ENCODE measurements at places on chromosomes 7 and 10.
A peak's percentile ranks its signal among the peaks of the same experiment; 100 is the strongest.

DNA sequence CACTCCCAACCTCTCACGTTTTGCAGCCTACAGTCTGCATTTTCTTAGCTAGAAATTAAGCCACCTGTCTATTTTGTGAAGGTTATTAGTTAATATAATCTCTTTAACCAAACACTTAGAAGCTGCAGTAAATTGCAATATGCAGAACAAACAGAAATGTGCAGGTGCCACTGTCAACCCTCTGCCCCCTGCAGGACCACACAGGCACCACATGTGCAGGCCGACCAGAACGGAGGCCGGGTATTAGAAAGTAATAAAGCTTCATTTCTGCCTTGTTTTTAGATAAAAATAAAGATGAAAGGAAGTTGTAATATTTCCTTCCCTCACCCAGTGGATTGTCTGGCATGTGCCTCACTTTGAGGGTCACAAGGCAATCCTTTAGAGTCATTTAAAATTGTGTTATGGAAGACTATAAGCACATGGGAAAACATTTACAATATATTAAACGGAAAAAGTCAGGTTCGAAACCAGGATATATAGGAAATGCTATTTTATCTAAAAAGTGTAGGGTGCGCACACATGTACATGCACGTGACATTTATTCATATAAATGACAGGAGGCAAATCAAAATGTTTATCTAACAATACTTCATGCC, 158.2 kb downstream of the ARHGAP12 start:
- peak; percentile 70 for DNase-seq

DNA sequence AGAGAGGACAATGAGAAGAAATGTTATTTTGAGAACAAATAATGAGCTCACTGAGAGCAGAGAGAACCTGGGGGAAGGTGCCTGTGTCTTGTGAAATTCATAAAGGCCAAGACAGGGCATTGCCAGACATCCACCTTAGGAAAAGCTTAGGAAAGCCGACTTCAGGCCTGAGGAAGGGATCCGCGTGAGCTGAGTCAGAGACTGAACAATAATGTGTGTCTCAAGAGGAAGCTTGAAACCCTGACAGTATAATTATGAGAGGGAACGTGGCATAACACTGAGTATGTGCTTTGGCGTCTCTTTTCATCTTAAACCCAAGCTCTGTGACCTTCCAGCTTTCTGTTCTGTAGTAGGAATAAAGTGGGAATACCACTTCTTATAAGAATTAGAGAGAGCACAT, 307.2 kb downstream of the ACTR3B start:
- no peak for DNase-seq

DNA sequence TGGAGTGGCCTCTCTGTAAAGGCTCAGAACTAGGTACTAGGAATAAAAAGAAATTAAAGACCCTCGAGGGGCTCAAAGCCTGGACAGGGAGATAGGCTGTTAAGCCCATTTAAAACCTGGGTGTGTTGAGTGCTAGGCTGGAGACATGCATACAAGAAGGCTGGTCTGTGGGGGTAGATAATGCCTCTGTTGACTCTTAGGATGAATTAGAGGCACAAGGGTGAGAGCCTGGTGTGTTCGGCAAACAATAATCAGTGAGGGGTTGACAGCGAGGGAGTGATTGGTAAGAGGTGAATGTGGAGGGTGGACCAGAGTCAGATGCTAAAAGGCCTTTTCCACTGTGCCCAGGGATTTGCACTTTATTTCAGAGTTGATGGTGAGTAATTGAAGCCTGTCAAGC, 12.7 kb downstream of the GSTO2 start:
- DNase-seq, result no peak

DNA sequence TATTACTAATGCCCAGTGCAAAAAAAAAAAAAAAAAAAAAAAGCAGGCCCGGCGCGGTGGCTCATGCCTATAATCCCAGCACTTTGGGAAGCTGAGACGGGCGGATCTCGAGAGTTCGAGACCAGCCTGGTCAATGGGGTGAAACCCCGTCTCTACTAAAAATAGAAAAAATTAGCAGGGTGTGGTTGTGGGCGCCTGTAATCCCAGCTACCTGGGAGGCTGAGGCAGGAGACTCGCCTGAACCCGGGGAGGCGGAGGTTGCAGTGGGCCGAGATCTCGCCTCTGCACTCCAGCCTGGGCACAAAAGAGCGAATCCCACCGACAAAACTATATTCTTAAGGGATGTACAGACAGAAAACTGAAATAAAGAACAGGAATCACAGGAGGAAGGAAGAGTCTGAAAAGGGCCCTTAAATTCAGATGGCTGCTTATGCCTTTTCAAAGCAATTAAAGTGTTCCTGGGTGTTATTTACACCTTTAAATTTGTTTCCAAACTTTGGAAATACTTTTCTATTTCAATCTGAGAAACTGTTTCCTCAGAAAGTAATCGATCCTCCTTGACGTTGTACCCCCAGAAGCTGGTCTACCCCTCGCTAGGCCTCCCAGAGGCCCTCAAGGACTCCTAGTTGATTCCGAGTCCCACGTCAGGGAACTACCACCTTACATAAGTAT, 2.0 kb upstream of the KMT2E start:
- peak; percentile 13 for DNase-seq

DNA sequence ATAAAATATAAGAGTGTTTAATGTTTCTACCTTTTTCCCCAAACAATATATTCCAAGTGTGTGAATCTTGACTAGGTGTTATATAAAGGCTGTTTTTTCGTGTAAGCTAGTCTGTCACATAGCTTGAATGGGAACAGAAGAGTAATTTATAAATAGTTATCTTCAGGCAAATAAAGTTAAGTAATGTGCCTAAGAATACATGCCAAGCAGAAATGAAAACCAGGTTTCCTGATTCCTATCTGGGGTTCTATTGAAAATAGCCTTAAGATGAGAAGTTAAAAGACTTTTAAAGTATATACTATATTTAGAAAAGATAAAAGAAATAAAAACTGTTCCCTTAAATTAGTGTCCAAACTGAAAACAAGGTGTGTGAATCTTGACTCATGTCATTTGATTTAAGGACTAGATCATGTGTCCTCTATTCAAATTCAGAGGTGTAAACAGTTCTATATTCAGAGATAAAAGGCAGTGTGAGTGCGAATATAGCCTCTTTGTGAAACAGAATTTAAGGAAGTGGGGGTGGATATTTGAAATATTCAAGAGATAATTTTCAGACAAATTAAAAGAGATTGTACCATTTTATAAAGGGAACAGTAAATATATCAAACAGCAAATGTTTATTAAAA, 247.5 kb downstream of the THSD7A start:
- no peak for DNase-seq

- no peak for DNase-seq
Measured at GRCh38 chr10:69160809-69161241, 19.2 kb upstream of the SUPV3L1 start.

GRCh38 chr10:30172091-30172490, 112.7 kb upstream of the JCAD start:
- no peak for DNase-seq

DNA sequence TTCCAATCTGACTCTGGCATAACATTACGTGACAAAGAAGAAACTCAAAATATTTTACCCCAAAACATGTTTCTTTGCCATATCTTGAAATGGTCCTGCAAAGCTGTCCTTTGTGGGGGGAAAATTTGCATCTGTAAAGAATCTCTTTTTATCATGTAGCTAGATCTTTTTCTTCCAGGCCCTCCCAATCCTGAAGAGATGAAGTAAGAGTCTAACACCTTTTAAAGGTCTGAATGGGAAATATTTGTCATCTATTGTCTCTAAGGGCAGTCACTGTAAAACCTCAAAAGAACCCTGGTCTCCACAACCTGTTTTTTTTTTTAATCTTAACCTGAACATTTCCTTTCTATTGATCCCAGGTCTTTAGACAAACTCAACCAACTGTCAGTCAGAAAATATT, 8.6 kb downstream of the OR2AE1 start:
- no peak for DNase-seq

DNA sequence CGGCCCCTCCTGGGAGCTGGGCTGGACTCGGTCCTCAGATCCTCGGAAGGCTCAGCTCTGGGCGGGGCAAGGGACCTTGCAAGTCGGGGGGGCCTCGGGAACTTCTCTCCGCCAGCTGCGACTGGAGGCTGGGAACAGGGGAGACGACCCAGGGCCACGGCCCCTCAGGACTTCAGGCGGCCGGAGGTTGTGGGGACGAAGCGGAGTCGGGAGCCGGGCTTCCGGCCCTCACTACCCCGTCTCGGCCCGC, 2.6 kb downstream of the ADIRF start:
- DNase-seq, result no peak

GRCh38 chr10:96043893-96044715, 721 bp downstream of the CCNJ start:
- DNase-seq, result peak; percentile 66

GRCh38 chr10:3714531-3714930, 70.5 kb downstream of the KLF6 start:
- no peak for DNase-seq
